ENCODE measurements at places on chromosomes 2 and 18.
A peak's percentile ranks its signal among the peaks of the same experiment; 100 is the strongest.

DNA sequence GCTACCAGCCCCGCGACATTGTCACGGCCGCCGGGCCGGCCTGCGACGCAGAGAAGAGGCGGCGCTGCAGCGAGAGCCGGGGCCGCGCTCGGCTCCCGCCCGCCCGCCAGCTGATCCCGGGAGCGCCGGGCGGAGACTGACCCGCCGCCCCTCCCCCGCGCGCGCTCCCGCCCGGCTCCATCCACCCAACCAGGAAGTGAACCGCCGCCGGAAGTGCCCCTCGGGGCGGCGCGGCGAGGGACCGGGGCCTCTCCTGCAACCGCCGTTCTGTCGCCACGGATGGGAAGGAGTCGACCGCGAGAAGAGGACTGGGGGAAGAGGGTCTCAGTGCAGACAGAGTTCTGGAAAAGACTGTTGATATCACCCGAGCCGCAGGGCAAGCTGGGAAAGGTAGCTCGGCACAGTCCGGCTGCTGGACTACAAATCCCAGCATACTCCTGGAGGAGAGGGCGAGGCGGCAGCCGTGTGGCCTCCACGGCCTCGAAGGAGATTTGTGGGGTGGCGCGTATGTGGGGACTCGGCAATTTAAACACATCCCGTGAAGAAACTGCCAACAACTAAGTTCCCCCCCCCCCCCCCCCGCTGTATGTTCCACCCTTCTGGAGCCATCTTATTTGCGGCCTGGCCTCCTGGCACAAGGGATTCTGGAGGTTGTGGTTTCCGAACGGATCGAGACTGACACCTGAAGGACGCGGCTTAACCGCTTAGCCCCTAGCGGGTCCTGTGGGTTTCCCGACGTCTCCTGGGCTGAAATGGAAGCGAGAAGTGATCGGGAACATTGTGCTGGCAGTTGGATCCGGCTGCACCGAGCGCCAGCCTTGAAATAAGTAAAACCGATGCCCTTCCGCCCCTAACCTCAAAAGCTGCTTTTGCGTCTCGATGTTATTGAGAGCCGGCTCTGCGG is at the start of gene AAK1:
TSS of gene AAK1 (minus strand) at position 138 of the 904 bp plus-strand sequence. CDS start 699 bp downstream, outside the sequence.
- peak; percentile 58 for DNase-seq

DNA sequence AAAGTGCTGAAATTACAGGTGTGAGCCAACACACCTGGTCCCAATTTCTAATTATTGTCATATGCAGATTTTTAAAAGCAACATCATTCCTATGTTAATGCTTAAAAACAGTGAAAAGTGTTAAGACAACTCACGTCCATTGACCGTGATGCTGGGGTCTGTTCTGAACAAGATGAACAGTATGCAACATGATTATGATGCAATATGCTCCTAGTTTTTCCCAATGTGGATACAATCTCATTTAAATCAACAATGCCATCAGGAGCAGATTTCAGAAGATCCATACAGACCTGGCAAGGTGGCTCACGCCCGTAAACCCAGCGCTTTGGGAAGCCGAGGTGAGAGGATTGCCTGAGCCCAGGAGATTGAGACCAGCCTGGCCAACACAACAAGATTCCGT is 31.5 kb downstream of the E2F6 start:
- DNase-seq = no peak

GRCh38 chr2:50769406-50770181 is 262.3 kb downstream of the NRXN1 start:
- DNase-seq = no peak

DNA sequence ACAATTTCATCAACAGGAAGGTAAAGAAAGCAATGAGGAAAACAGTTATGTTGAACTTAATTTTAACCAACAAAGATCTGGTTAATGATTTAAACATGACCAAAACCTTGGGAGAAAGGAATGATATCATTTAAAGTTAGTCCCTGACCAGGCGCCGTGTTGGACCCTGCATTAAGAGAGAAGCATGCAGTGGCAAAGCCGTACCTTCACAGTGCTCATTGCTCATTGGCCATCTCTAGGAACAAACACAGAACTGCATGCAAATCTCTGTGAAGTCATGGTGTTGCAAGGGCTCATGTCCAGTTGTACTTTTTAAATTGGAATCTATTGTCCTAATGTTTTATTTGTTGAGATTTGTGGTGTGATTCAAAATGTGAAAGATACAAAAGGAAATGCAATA is 12.0 kb upstream of the SRBD1 start:
- DNase-seq = no peak

DNA sequence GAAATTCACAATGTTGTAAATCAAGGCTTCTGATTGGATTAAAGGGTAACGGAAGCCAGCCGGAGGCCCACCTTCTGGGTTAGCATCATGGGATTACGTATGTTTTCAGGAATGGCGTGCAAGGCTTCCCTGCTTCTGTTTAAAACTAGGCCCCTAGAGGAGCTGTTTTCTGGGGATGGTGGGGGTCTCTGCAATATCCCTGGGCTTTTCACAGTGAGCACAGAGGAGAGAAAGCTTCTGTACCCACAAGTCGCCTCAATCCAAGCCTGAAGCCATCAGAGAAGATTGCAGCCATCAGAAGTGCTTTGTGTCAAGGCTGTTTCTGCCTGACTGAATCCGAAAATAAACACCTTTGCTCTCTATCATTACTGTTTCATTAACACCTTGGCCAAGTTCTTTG is 226.9 kb upstream of the SMIM21 start:
- DNase-seq = no peak

GRCh38 chr2:10476723-10477442 is 28.8 kb upstream of the ODC1 start:
- no peak for DNase-seq

- no peak for DNase-seq
Observed at GRCh38 chr2:109447776-109448175, 166.0 kb downstream of the SEPTIN10 start.

DNA sequence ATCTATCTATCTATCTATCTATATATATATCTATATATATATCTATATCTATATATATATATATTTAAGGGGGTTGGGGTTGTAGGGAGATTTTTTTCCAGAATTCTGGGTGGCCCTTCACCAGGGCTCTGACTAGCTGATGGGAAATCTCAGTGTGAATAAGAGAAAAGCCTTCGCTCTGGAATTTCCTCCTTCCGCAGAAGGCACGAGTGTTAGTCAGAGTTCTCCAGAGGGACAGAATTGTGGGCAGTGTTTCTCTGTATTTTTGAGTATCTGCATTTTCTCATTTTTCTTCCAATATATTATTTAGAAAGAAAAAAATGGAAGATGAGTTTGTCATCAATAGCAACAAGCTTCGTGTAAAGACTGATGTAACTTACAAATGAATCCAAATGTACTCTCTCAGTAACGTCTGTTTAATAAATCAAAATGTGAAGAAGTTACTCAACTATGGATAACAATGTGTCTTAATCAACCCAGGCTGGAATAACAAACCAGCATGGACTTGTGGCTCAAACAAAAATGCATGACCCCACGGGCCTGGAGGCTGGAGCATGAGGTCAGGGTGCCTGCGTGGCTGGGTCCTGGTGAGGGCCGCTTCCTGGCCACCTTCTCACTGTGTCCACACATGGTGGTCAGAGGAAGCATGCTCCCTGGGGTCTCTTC is 10.6 kb upstream of the SNTG2 start:
- DNase-seq = no peak

DNA sequence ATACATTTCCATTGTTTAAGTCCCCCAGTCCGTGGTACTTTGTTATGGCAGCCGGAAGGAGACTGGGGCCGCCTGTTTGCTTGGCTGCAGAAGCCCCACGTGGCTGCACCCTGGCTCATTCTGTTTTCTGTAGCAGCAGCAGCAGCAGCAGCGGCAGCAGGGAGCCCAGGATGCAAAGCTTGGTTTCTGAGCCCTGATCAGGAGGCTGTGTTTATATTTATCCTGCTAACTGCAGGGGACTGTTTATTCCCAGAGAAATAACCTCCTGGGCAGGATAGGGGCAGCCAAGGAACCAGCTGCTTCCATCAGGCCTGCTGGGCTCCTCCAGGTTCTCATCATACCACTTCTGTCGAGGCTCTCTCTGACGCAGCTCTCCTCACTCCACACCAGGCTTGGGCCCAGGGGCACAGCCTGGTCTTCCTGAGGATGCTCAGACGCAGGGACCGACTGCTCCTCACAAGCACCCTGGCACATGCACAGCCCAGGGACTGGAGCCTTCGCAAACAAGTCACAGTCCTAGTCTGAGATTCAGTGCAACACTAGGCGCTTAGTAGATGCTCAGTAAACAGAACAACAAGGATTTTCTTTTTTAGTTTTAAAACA is 139.0 kb downstream of the MSH2 start:
- no peak for DNase-seq

DNA sequence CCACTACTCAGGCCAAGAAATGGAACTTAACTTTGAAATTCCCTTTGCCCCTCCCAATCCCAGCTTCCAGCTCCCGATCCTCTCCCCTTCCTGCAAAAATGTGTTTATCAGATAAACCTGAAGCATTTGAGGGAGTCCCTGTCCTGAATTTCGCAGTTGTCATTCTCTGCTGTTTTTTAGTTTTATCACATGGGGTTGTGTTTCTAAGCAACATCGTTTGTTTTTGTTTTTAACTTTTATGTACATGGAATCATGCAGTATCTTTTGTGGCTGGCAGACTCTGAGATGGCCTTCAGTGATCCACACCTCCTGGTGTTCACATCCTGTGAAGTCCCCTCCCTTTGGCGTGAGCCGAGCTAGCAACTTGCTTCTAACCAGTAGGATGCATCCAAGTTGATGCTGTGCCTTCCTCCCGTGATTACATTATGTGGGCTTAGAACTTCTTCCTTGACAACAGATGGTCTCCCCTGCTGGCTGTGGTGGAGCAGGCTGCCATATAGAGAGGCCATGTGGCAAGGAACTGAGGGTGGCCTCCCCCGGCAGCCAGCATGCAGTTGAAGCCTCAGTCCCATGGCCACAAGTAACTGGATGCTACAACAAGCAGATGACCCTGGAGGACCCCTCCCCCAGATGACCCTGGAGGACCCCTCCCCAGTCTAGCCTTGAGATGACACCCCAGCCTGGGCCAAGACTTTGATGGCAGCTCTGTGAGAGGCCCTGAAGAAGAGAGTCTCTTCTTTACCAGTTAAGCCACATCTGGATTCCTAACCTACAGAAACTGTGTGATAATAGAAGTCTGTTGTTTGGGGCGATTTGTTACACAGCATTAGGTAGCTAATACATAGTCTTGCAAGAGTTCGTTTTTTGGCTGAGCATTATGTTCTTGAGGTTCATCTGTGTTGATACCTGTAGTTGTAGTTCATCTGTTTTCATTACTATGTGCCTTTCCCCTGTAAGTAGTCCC is 27.7 kb downstream of the SH3BP4 start:
- no peak for DNase-seq

DNA sequence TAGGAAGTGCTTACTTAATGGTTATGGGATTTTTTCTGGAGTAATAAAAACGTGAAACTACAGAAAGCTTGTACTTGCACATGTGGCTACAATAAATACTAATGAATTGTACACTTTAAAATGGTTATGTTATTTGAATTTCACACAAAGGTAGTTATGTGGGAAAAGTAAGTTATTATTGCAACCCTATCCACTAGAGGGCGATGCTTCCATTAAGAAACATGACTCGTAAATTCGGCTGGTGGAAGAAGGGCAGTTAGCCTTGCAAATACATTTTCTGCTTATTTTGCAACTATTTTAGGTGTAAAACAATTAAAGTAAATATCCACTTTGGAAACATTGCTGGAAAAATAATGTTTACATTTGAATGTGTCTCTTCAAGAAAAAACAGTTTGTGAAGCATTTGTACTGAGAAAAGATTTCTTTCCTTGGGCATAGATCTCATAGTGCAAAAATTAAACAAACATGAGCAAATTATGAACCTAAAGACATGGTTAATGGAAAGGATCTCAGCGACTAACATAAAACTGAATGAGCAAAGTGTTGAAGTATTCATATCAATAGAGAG is 68.1 kb upstream of the CSRNP3 start:
- no peak for DNase-seq

- DNase-seq = no peak
Observed at GRCh38 chr2:28568533-28568932, 72.7 kb downstream of the PLB1 start.

GRCh38 chr2:239539083-239539775 is 138.4 kb upstream of the HDAC4 start:
- DNase-seq = no peak

GRCh38 chr2:219733746-219734145 is 106.3 kb downstream of the SLC4A3 start:
- no peak for DNase-seq

DNA sequence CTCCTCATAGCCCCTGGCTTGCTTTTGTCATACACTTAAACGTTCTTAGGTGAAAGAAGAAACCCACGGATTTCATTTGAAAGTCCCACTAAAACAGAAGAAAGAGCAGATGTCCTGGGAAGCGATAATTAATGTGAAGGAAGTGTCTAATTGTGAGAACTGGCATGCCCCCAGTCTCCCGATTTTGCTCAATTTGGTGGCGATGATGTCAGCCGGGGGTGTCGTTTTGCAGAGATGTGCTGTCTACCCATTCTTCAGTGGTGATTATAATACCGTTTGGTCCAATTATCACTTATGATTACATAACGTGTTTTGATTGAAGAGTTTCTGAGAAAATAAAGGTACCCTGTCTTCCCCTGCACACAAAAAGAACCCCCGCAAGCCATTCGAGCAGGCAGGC is 103.1 kb downstream of the RTN4 start:
- DNase-seq = no peak

DNA sequence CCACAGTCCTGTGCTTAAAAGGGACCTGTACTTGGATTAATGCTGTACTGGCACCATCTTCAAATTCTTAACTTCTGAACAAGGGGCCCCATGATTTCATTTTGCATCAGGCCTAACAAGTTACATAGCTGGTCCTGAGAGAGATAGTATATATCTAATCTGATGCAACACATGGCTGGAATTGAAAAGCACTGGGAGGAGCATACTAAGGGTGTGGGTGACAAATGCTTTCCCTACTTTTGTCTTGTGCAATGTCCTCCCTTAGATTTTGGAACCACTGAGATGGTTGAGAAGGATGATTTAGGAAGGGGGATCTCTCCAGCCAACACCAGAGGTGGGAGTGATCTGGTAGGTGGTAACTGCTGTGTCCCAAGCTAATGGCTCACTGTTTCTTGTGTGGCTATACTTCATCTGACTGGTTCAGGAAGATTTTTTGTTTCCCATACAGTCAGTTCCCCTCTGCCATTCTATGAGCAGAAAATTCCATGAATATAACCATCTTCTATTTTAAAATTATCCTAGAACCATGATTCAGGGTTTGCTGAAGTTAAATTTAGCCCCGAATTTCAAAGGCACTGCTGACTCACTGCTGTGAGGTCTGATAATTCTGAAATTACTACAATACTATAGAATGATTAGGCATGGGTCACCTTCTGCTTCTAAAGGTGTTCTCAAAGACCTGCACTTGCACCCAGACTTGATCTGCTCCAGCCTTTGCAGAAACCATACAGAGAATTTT is 108.3 kb upstream of the NCKAP5 start:
- no peak for DNase-seq

- DNase-seq = peak; percentile 40
Observed at GRCh38 chr2:181953881-181954537, 31.6 kb upstream of the PPP1R1C start.

Measured in stimulated activated CD4-positive, alpha-beta T cell treated with anti-CD3 and anti-CD28 coated beads, Interleukin-1b, Interleukin-23, amount 100 ng/mL, for 4 hours (primary cell).